ENCODE measurements at places on chromosomes 3 and 15.

DNA sequence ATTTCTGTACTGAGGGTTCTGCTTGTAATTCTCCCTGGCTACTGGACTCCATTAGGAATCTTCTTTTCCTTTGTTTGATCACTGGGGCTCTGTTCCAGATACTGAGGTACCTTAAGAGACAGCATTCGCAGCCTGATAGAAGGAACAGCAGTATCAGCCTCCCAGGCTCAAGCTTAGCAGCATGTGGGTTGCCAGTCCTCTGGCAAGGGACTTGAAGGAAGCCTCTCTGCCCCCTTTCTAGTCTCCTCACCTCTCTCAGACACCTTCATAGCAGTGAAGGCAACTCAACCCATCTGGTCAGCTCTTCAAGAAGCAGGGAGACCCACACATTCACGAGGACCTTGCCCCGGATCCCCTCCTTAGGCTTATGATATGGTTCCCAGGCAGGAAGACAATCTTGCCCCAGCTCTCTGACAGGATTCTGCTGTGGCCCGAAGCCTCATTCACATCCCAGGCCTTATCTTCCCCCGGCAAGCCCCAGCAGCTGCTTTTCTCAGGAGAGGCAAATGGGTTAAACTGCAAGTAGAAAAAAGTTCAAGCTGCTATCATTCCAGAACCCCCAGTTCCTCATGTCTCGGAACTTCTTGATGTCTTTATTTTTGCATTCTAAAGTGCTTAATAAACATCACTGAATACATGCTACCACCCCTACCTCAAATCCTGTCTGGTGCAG, 153.1 kb downstream of the LIPC start:
- DNase-seq: no peak

GRCh38 chr3:100898681-100899080, 94.5 kb downstream of the ABI3BP start:
- no peak for DNase-seq

DNA sequence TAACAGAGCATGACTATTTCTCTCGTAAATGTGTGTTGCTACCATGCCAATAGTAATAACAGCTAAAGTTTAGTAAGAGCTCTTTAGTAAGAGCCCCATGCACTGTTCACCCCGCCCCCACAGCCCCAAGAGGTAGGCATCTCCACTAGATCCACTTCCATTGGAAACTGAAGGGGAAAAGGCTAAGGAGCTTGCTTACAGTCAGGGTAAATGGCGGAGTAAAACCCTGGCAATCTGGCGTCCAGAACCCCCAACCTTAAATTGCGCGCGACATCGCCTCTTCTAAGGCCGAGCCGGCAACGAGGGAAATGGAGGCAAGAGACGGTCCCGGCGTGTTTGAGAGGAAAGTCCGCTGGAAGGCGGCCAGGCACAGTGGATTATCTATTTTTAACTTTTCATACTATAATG, 654 bp upstream of the C3orf38 start:
- DNase-seq: peak; percentile 27

DNA sequence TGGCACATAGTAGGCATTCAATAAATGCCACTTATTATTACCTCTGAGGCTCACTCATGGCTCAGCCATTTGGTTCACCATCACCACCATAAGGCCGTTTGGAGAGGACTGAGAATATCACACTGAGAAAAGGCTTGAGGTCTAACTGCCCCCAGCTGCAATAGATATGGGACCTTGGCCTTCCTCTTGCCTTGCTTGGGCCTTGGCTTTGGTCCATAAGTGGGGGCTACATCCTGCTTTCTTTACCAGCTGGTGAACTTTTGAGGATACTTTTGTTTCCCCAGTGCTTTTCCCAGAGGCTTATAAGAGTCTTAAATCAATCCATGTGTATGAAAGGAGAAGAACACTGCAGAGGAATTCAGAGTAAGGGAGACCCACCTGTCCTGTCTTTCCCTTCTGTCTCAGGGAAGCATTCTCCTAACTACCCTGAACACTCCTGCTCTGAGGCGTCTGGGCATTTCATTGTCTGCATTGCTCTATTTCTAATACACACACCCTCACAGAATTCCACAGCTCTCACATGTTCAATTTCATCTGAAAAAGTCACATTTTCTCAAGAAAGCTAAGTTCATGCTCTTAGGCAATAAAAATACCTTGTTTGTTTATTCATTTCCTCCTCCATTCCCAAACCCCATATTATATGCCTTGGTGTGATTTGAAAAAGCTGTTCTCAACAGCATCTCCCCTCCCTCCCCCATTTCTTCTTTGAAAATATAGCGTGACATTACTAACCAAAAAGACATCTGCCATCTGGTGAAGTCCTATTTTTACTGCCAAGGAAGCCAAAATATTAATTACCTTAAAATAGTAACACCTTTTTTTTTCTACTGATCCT, 22.5 kb upstream of the KCNMB2 start:
- peak; percentile 51 for DNase-seq

GRCh38 chr3:4670352-4670751, 177.2 kb downstream of the ITPR1 start:
- DNase-seq: peak; percentile 52

GRCh38 chr3:110077093-110077492, 739.7 kb upstream of the DPPA4 start:
- no peak for DNase-seq

DNA sequence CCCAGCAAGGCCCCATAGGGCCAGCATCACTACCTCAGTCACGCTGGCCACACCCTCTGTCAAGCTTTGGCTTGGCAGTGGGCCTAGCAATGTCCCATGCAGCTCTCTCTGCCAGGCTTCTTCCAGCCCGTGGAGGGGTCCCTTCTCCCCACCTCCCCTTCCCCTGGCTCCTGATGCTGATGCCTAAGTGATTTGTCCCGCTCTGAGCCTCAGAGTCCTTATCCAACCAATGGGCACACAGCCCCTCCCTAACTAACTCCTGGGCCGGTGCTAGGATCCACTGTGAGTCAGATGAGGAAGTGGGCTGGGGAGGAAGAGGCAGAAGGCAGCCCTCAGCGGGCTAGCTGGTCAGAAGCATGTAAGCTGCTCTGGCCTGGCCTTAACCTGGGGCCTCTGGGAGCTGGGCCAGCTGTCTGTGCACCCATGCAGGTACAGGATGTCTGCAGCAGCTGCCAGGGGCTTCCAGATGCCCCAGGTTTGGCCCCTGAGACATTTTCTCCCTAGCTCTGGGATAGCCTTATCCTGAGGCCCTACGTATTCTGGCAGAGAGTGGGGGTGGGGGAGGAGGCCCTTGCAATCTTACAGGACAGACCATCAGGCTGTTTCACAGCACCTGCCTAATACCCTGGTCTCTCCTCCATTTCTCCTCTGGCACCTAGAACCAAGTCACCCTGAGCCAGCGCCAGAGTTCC, 740 bp upstream of the ZBTB47 start:
- DNase-seq: peak; percentile 86

- no peak for DNase-seq
These were observed 43.0 kb downstream of the NLGN1 start for GRCh38 chr3:173440514-173440913.

GRCh38 chr3:184380185-184380626, 352 bp downstream of the CHRD start:
- peak; percentile 88 for DNase-seq

GRCh38 chr3:18349197-18349798, 75.8 kb downstream of the SATB1 start:
- no peak for DNase-seq

- peak; percentile 80 for DNase-seq
These were observed 9.2 kb upstream of the SLC6A1 start for GRCh38 chr3:10983219-10983916.

- no peak for DNase-seq
These were observed 25.5 kb upstream of the THSD4 start for GRCh38 chr15:71089801-71090200.

DNA sequence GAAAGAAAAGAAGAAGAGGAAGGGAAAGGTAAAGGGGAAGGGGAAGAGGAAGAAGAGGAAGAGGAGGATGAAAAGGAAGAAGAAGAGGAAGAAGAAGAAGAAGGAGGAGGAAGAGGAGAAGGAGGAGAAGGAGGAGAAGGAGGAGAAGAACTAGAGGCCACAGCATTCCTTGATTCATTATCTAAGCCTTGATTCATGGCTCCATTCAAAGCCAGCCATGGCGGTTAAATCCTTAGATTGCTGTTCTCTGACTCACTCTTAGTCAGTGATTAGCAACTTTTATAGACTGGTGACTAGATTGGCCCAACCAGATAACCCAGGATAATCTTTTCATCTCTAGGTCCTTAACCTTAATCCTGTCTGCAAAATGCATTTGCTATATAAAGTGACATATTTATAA, 47.6 kb downstream of the OSTN start:
- peak; percentile 47 for DNase-seq
